Naive thymus-derived CD4-positive, alpha-beta T cell (primary cell): ENCODE measurements at places on chromosomes 6 and 20. TPM values are rescaled to one million over a fixed set of nuclear protein-coding genes. Genes with fewer than 3 reads are reported as not detected.

Gene TFAP2A
- total RNA-seq, result not detected

Gene GPR63
- total RNA-seq, result 2.5 and 3.1 TPM in 2 replicates

Gene CST5
- not detected for total RNA-seq

Gene PRSS16
- 0.48 and 0.92 TPM in 2 replicates for total RNA-seq

Gene TP53TG5
- total RNA-seq, result not detected in 2 replicates

Gene CHRNA4
- not detected for total RNA-seq
